ENCODE measurements at places on chromosomes 5 and 9. TPM values are rescaled to one million over a fixed set of nuclear protein-coding genes. Genes with fewer than 3 reads are reported as not detected.

Gene ELAVL2
- 2.4 TPM for polyA plus RNA-seq

Gene MEIKIN
- not detected for polyA plus RNA-seq

Gene LIX1
- polyA plus RNA-seq, result 0.39 TPM

Gene C5orf52
- not detected for polyA plus RNA-seq

Gene OGN
- polyA plus RNA-seq, result not detected

Gene PCDHA11
- 6.5 TPM for polyA plus RNA-seq

Gene LHX6
- 1.0 TPM for polyA plus RNA-seq

Gene ECSCR
- polyA plus RNA-seq, result 4.9 TPM

Gene NR5A1
- polyA plus RNA-seq, result 0.29 TPM

Gene SHC3
- 1.2 TPM for polyA plus RNA-seq

Gene RGS14
- polyA plus RNA-seq, result 66.5 TPM

Gene NUTM2F
- polyA plus RNA-seq, result 0.28 TPM
